Mesenteric fat pad (tissue), 1 donor: ENCODE measurements at places on chromosomes 4 and X. TPM values are rescaled to one million over a fixed set of nuclear protein-coding genes. Genes with fewer than 3 reads are reported as not detected.

DNA sequence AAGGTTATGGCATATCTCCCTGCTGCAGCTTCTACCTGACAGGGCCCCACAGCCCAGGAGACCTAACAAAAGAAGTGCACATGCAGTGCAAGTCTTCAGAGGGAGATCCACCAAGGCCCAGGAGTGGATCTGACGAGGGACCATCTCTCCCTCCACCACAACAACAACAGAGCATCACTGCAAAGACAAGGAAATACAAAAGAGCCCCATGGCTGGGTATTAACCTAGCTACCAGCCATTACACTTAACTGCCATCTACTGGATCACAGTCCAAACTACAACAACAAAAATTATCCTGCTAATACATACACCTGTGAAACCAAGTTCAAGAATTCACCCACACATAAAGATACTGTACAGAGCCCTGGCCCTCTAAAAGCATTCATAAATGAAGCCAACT, 280.2 kb upstream of the SLC7A11 start:
- DNase-seq: no peak

GRCh38 chrX:142998447-142999198, 27.1 kb upstream of the SPANXN4 start:
- no peak for DNase-seq

Gene NUDT11
- total RNA-seq: 0.58 TPM

DNA sequence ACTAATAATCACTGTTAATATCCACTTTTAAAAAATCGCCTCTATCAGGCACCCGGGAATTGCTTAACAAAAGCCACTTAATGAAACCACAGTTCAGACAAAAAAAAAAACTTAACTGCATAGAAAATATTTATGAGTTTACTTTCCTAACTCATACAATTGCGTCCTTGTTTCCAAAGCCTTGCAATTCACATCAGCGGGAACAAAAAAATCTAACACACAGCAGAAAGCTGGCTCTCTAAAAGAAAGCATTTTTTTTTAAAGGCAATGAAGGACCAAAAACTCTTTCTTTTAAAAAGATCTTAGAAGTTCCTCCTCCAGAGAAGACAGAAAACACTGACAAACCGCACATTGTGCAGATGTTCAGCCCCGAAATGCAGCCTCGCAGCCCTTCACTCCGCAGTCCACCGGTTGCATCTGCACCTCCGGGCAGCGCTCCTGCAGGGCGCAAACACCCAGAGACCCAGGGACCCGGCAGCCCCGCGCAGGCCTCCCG, 812 bp downstream of the FAT1 start:
- no peak for DNase-seq

- no peak for DNase-seq
These were observed 27.9 kb downstream of the NKX3-2 start for GRCh38 chr4:13516315-13516860.
